ENCODE measurements at places on chromosomes 4 and X. TPM values are rescaled to one million over a fixed set of nuclear protein-coding genes. Genes with fewer than 3 reads are reported as not detected.

The SORCS2 gene
- 0.26 TPM for total RNA-seq

The RNF128 gene
- not detected for total RNA-seq

The NLGN4X gene
- not detected for total RNA-seq

The CLDN22 gene
- not detected for total RNA-seq

The TMSB15A gene
- 0.56 TPM for total RNA-seq

GRCh38 chr4:174304664-174305063 is 21.0 kb downstream of the CEP44 start:
- ATAC-seq, result no peak

- no peak for ATAC-seq
Observed at GRCh38 chr4:161573836-161574235, 590.0 kb downstream of the FSTL5 start.

DNA sequence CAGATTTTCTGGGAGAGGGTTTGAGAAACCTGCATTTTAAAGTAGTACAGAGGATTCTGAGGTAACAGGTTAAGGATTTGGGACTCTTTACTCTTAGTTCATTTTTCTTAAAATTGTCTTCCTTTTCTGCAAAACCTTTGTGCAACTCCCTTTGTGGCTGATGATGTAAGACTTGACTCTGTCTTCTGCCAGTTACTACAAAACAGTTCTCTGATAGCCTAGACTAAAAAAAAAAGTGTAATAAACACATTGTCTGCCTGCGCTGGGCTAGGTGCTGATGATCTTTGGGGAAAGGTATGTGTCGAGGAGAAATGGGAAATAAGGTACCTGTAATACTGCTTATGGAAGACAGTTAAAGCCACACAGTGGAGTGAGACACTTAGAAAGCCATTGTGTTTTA is 28.7 kb downstream of the IL13RA1 start:
- no peak for ATAC-seq
